ENCODE measurements at places on chromosomes 12 and 14. TPM values are rescaled to one million over a fixed set of nuclear protein-coding genes. Genes with fewer than 3 reads are reported as not detected.

- no peak for DNase-seq
Measured at GRCh38 chr12:46990211-46990610, 89.2 kb upstream of the PCED1B start.

Gene CEBPE
- total RNA-seq: not detected

DNA sequence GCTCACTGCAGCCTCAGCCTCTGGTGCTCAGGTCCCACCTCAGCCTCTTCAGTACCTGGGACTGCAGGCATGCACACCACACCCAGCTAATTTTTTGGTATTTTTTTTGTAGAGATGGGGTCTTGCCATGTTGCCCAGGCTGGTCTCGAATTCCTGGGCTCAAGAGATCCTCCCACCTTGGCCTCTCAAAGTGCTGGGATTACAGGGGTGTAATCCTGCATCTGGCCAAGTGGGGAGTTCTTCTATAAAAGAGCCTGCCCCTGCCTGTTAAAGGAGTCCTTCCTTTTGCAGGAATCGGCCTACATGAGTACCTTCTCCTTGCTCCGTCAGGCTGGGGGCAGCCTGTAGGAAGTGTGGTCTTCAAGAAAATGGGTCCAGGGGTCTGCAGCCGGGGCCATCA is 54.1 kb upstream of the RASSF3 start:
- DNase-seq: no peak

- DNase-seq: no peak
Measured at GRCh38 chr12:29053567-29053966, 95.5 kb upstream of the FAR2 start.

DNA sequence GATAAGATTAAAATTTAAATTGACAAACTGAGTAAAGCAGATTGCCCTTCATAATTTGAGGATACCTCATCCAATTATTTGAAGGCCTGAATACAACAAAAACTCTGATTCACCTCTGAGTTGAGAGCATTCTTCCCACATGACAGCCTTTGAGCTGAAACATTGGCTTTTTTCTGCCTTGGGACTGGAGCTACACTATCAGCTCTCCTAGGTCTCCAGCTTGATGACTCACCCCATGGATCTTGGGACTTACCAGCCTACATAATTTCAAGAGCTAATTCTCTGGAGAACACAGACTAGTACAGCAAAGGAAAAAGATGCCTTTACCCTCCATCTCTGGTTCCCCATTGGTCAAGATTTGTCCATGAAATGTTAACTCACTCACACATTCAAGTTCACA is 555.1 kb downstream of the FOXG1 start:
- peak; percentile 11 for DNase-seq

Gene KLHDC1
- total RNA-seq: 1.4 TPM

Gene SLC38A6
- 43.7 TPM for total RNA-seq

Gene TTC7B
- 11.7 TPM for total RNA-seq

Gene CCDC197
- not detected for total RNA-seq

Gene LTBP2
- total RNA-seq: 1.5 TPM

DNA sequence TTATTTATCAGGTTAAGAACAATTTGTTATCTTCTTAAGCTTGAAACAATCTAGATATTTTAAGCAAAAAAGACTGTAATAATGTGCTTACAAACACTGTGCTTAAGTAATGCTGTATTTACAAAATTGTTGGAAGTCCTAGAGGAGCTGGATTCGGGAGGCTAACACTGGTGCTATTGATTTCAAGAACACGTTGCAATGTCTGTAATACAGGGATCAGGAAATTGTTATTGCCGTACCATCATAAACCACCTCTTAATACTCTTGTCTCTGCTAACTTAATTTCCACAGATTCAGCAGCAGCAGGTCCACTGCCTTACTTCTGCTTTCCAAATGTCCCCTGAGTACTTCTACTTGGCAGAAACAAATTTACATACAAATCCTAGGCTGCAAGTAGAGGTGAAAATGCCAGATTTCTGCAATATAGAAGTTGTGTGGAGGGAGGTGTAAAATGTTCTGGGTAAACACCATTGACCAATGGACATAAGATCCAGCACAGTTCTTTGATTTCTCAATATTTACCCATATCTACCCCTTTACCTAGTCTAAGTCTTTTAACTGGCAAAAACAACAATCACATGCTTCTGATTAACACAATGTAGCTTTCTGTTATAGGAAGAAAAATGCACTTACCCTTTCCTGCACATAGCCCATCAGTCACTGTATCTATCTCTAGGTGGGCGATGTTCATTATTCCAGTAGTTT is 663.4 kb downstream of the TMTC2 start:
- no peak for DNase-seq

DNA sequence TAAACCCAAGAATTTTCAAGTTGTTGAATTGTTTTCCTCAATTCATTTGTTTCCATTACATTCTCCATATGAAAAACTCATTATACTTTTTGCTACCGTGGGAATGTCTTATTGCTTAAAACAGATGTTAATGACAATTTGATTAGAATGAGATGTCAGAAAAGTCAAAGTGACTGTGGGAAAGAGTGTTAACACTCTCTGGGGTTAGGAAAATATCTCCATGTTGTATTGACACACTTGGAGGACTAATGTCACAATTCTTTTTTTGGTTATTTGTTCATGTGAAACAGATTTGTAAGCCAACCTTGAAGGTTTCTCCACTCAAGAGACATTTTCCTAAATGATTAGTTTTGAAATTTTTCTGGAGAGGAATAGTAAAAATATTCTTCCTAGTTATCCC is 47.2 kb upstream of the CMAS start:
- no peak for DNase-seq

Gene AKAP5
- total RNA-seq: 1.5 TPM

- no peak for DNase-seq
Measured at GRCh38 chr12:119679081-119679480, 11.1 kb downstream of the PRKAB1 start.

DNA sequence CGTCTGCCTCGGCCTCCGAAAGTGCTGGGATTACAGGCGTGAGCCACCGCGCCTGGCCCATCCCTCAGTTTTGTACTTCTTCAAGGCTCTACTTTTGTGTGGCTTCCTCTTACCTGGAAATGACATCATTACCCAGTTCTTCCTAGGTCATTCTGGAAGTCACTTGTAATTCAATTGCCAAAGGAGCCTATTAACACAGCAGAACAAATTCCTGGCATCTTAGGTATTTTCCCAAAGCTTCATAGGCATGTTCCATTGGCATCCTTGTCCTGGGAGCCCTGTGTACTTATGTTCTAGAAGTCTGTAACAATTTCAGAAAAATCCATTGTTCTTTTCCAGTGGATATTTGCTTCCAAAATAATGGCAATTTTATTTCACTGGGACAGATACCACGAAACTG is 60.6 kb downstream of the DAAM1 start:
- DNase-seq: no peak
